T-cell (primary cell): ENCODE measurements at places on chromosomes 12 and 14.

GRCh38 chr14:102249041-102249440 lies 55.9 kb downstream of the MOK start:
- no peak overlapping the region for H3K4me3 ChIP-seq
- no peak for DNase-seq
- no peak overlapping the region for H3K27ac ChIP-seq
- H3K36me3 ChIP-seq, result no peaks in the 10 kb centered on the region

DNA sequence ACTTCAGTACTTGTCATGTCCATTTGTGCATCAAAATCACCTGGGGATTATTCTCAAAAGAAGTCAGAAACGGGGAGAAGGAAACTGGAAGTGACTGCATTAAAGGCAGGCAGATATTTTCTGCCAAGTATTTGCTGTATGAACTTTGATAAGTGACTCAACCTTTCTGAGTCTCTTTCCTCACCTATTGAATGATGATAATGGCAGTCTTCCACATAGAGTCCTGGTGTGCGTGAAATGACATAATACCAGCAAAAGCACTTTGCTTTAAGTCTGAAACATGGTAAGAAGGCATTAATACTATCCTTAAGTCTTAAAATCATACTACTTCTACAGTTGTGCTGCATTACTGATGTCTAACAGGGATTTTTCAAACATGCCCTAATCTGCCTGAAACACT lies 278.5 kb downstream of the ADAMTS20 start:
- H3K27me3 ChIP-seq, result no peaks in the 10 kb centered on the region
- H3K27ac ChIP-seq, result no peak overlapping the region
- DNase-seq, result no peak
- H3K4me1 ChIP-seq, result no peaks in the 10 kb centered on the region

DNA sequence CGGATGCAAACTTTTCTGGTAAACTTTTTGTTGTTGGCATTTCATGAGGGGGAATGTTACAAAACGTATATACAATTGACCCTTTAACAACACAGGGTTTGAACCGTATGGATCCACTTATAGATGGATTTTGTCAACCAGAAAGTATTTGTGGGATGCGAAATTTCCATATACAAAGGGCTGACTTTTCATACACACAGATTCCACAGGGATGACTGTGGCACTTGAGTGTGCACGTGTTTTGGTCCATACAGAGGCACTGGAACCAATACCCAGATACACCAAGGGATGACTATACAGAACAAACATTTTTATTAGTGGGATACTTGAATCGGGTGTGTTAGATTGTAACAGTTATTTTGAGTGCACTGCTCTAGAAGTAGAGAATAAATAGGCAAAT lies 29.8 kb upstream of the CCT2 start:
- H3K27ac ChIP-seq, result no peak overlapping the region
- no peak for DNase-seq
- no peaks in the 10 kb centered on the region for H3K4me1 ChIP-seq
- no peaks in the 10 kb centered on the region for H3K36me3 ChIP-seq

DNA sequence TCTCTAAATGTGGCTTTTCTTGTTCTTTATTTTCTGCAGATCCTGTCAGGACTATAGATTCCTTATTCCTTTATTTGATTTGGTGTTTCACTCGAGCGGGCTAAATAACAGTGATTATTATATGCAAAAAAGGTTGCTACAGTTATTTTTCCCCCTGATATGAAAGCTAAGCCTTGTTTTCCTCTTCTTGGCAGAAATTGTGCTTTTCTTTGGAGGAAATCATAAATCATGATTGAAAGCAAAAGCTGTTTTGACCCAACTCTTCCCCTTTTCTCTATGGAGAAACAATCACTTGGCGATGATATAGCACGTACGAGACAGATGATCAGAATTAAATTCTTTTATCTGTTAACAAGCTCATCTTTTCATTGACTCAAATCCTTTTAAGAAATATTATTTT lies 31.4 kb downstream of the PPFIBP1 start:
- no peaks in the 10 kb centered on the region for H3K36me3 ChIP-seq
- H3K27ac ChIP-seq, result no peak overlapping the region
- no peak for DNase-seq
- no peak overlapping the region for H3K4me3 ChIP-seq

DNA sequence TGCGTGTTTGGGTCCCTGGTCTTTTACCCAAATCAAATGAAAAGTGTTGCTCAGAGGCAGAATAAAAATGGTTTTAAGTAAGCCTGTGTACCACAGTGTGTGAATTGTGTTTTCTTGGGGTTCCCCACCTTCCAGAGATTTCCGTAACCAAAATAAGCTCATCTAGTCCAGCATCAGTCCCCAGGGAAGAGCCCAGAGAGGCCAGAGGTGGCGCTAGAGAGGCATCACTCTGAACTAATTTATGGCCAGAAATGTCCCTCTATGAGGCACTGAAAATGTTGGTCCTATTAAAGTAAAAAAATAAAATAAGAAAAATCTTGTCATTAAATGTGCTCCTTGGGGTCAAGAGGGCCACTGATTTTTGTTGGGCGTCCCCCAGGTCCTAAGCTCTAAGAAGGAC lies 24.9 kb upstream of the PRKAB1 start:
- H3K4me1 ChIP-seq, result no peaks in the 10 kb centered on the region
- no peak overlapping the region for H3K27ac ChIP-seq
- peaks cover 9% of the 10 kb centered on the region for H3K27me3 ChIP-seq

GRCh38 chr14:95425369-95426115 lies 90.9 kb downstream of the SYNE3 start:
- no peaks in the 10 kb centered on the region for H3K4me1 ChIP-seq
- H3K27me3 ChIP-seq, result no peaks in the 10 kb centered on the region
- no peak overlapping the region for H3K27ac ChIP-seq
- peaks cover 27% of the 10 kb centered on the region for H3K36me3 ChIP-seq
- no peak overlapping the region for H3K4me3 ChIP-seq

DNA sequence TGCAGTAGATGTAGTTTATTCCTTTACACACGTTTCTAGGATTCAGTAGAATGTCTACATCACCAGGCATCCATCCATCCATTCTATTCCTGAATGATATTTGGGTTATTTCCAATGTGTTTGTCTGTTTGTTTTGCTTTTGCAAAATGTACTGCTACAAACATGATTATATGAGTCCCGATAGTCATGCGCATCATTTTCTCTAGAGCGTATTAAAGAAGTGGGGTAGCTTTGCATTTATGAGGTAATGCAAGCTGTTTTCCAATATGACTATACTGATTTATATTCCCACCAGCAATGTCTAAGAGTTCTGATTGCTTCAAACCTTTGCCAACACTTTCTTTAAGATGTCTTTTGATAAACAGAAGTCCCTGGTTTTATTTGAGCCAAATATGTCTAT lies 253.2 kb downstream of the NOVA1 start:
- H3K27ac ChIP-seq, result no peak overlapping the region
- DNase-seq, result no peak

- no peak overlapping the region for H3K4me3 ChIP-seq
- no peak for DNase-seq
- no peaks in the 10 kb centered on the region for H3K36me3 ChIP-seq
- H3K27ac ChIP-seq, result no peak overlapping the region
- H3K27me3 ChIP-seq, result no peaks in the 10 kb centered on the region
Observed at GRCh38 chr14:71332476-71332875, 425.2 kb downstream of the PCNX1 start.

- peaks cover 5% of the 10 kb centered on the region for H3K4me1 ChIP-seq
- no peak overlapping the region for H3K27ac ChIP-seq
- H3K4me3 ChIP-seq, result no peak overlapping the region
- no peaks in the 10 kb centered on the region for H3K36me3 ChIP-seq
Observed at GRCh38 chr12:6370994-6371754, 4.2 kb downstream of the SCNN1A start.

GRCh38 chr14:31560759-31561154 lies 447 bp upstream of the NUBPL start:
- no peaks in the 10 kb centered on the region for H3K36me3 ChIP-seq
- H3K27me3 ChIP-seq, result no peaks in the 10 kb centered on the region
- DNase-seq, result no peak
- H3K4me1 ChIP-seq, result peaks cover 5% of the 10 kb centered on the region

GRCh38 chr12:80413462-80413861 lies 30.6 kb upstream of the PTPRQ start:
- no peak for DNase-seq
- H3K4me3 ChIP-seq, result no peak overlapping the region
- H3K4me1 ChIP-seq, result no peaks in the 10 kb centered on the region
- H3K27me3 ChIP-seq, result no peaks in the 10 kb centered on the region

DNA sequence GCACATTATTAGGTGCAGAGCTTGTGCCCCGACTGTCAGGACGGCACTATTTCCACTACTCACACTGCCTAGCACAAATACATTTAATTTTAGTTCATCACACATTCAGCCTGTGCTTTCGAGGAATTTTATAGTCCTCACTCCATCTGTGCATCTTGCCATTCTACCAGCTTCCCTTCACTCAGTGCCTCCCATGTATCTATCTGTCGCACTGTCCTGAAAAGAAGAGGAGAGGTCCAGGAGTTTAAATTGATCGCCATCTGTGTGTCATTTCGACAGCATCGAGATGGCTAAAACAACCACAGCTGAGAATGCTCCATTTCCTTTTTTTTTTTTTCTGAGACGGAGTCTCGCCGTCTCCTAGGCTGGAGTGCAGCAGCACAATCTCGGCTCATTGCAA lies 97.6 kb upstream of the FOXN3 start:
- no peak for DNase-seq
- H3K27me3 ChIP-seq, result no peaks in the 10 kb centered on the region
- no peak overlapping the region for H3K27ac ChIP-seq
- no peaks in the 10 kb centered on the region for H3K36me3 ChIP-seq
- peaks cover 41% of the 10 kb centered on the region for H3K4me1 ChIP-seq

DNA sequence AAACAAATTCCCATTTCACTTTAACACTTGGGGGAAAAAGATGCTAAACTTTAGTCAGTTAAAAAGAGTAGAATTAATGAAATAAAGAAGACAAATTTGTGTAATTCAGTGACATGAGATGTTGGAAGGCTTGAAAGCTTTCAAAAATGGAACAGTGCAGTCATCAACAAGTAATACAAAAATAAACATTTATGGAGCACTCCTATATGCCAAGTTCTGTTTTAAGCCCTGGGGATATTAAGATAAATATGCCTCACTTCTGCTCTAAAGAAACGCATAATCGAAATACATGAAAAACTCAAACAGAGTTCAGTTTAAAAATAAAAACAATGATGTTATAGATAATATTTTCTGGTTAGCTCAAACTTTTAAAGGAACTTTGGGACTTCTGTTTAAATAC lies 93.0 kb downstream of the KCNH5 start:
- no peaks in the 10 kb centered on the region for H3K4me1 ChIP-seq
- H3K27me3 ChIP-seq, result no peaks in the 10 kb centered on the region
- DNase-seq, result no peak
- H3K27ac ChIP-seq, result no peak overlapping the region
- no peaks in the 10 kb centered on the region for H3K36me3 ChIP-seq
- no peak overlapping the region for H3K4me3 ChIP-seq

GRCh38 chr14:102805371-102805891 lies 28.2 kb downstream of the TRAF3 start:
- no peak overlapping the region for H3K4me3 ChIP-seq
- no peak for DNase-seq
- peak overlapping the region; percentile 69 for H3K27ac ChIP-seq
- no peaks in the 10 kb centered on the region for H3K27me3 ChIP-seq
- H3K36me3 ChIP-seq, result no peaks in the 10 kb centered on the region
- peaks cover 2% of the 10 kb centered on the region for H3K4me1 ChIP-seq

- no peak for DNase-seq
- H3K36me3 ChIP-seq, result no peaks in the 10 kb centered on the region
- no peaks in the 10 kb centered on the region for H3K4me1 ChIP-seq
- no peaks in the 10 kb centered on the region for H3K27me3 ChIP-seq
- no peak overlapping the region for H3K27ac ChIP-seq
- no peak overlapping the region for H3K4me3 ChIP-seq
Observed at GRCh38 chr12:124296916-124297351, 2.0 kb downstream of the RFLNA start.

GRCh38 chr12:113075137-113075683 lies 18.7 kb downstream of the DTX1 start:
- peaks cover 41% of the 10 kb centered on the region for H3K4me1 ChIP-seq
- peaks cover 2% of the 10 kb centered on the region for H3K36me3 ChIP-seq
- H3K27me3 ChIP-seq, result no peaks in the 10 kb centered on the region
- H3K27ac ChIP-seq, result peak overlapping the region; percentile 28
- no peak for DNase-seq

DNA sequence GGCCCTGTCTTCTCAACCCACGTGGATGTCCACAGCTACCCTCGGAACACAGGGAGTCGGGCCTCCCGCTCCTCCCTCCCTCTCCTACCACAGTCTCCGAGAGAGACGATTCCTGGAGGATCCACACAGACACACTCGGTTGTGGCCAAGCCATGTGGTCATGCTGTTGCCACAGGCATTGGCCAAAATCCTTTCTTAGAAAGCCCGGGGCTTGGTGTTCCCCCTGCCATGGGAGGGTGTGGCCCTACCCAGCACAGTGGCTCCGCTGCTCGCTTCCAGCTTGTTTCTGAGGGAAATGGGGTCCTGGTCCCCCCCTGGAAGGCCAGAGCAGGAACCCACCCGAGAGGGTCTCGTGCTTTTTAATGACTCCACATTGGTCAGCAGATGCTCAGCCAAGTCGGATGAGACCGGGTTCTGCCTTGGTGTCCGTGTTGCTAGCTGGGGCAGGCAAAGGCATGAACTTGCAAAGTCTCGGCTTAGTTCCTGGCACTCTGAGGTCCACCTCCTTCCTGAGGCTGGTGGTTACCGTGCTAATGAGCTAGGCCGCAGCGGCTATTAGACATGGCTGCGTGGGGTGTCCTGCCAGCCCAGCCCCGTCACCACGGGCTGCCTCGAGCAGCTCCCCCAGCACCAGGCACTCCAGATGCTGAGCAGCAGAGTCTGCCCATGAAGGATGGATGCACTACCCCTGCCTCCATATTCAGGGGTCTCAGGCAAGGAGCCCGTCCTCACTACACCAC lies 46.8 kb upstream of the MEG3 start:
- no peak overlapping the region for H3K4me3 ChIP-seq
- no peaks in the 10 kb centered on the region for H3K27me3 ChIP-seq
- no peaks in the 10 kb centered on the region for H3K4me1 ChIP-seq
- H3K36me3 ChIP-seq, result no peaks in the 10 kb centered on the region

DNA sequence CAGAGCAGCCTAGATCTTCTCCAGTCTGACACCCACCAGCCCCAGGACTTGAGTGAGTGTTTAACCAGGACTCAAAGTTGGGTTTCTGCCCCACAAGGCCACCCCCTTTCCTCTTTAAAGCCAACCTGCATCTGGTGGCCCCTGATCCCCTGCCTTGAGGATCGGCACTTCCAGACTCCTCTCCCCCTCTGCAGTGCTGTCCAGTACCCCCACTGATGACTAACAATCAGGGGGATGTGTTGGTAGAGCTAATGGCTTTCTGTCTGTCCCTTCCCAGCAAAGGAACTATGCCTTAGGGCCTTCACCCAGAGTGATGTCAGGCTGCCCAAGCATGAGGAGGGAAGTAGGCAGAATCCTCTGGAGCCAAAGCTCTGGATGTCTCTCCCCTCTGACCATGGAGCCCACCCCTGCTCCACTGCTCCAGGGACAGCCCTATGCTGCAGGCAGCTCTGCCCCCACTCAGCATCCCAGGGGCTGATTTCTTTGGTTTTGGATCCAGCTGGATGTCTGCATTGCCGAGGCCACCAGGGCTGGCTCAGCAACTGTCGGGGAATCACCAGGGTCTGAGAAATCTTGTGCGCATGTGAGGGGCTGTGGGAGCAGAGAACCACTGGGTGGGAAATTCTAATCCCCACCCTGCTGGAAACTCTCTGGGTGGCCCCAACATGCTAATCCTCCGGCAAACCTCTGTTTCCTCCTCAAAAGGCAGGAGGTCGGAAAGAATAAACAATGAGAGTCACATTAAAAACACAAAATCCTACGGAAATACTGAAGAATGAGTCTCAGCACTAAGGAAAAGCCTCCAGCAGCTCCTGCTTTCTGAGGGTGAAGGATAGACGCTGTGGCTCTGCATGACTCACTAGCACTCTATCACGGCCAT lies 42.9 kb downstream of the DAD1 start:
- no peak for DNase-seq
- H3K4me1 ChIP-seq, result peaks cover 95% of the 10 kb centered on the region
- peaks cover 92% of the 10 kb centered on the region for H3K36me3 ChIP-seq

- no peaks in the 10 kb centered on the region for H3K36me3 ChIP-seq
- H3K4me1 ChIP-seq, result no peaks in the 10 kb centered on the region
- no peak for DNase-seq
Observed at GRCh38 chr14:105908481-105908911, 382.1 kb downstream of the TMEM121 start.
